GM13977 (cell line): ENCODE measurements at places on chromosomes 13 and 19.

DNA sequence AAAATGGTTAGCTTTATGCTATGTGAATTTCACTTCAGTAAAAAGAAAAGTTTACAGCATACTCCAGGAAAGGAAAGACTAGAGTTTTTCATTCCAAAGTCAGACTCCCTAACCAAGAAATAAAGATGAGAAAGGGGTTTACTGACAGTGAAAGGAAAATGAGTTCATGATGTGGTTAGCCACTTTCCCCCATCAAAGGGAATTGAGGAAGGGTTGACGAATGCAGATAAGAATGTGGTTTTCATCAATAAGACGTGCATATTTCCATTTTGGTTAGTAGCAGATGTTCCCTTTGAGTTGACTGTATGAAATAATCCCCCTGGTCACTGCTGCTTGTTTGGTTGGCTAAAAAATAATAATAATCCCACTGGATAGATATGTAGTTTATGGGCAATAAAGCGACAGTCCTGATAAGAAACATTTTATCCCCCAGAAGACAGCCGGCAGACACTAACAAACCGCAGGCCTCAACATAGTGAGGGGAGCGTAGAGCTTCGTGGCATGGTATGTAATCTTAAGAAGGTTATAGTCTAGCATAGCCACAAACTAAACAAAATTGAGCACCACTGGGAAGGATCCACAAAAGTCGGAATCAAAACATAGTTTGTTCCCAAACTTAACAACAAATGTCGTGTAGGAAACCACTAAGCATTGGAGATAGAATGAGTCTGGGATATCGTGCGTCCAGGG, 114.8 kb downstream of the COL4A2 start:
- peak; percentile 28 for DNase-seq

- DNase-seq, result no peak
Measured at GRCh38 chr13:45575146-45575829, 40.3 kb downstream of the ERICH6B start.

DNA sequence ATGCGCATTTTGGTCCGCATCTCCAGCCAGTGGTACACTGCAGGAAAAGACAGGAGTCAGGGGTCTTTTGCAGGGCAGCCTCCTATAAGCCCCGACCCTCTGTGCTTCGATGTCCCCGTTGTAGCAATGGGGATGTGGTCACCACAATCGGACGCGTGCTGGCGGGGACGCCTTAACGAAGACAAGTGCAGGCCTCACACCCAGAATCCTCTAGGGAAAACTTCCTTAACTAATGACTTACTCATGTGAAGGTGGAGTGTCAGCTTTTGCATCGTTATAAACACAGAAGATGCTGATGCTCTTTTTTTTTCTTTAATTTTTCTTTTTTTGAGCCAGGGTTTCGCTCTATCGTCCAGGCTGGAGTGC, 22.1 kb downstream of the VASP start:
- DNase-seq, result no peak

- DNase-seq, result peak; percentile 89
Measured at GRCh38 chr19:41351339-41352245, 2.1 kb downstream of the TGFB1 start.

DNA sequence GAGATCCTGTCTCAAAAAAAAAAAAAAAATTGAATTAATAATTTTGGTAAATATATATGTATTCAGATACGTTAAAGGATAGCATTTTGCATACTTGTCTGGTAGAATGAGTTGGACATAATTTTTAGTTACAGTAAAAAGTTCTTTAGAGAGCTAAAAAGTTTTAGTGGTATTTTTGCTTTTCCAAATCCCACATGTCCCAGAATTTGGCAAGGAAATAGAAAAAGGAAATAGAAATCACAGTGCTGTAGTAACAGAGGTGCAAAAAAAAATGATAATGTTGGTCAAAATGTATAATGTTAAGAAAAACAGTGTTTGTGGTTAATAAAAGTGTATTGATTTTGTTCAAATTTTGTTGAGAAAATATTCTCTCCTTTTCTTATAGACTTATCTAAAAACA, 96.8 kb downstream of the LRCH1 start:
- no peak for DNase-seq

- no peak for DNase-seq
Measured at GRCh38 chr19:33194532-33194885, 379 bp downstream of the LRP3 start.

DNA sequence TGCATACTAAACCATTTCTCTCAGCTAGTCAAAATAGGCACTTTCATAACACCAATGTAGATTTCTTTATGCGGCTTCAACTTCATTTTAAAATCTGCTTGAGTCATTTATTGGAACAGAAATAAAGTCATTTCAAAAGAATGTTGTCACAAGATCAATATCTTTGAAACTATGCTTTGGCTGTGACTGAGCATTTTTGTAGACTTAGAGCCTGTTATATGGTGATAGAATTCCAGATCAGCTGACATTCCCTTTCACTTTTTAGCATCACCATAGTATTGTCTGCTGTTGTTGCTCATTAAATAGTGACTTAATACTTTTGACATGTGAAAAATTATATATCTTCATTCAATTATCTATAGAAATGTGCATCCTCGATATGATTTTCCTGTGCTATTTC, 279.2 kb upstream of the PRR20A start:
- no peak for DNase-seq

DNA sequence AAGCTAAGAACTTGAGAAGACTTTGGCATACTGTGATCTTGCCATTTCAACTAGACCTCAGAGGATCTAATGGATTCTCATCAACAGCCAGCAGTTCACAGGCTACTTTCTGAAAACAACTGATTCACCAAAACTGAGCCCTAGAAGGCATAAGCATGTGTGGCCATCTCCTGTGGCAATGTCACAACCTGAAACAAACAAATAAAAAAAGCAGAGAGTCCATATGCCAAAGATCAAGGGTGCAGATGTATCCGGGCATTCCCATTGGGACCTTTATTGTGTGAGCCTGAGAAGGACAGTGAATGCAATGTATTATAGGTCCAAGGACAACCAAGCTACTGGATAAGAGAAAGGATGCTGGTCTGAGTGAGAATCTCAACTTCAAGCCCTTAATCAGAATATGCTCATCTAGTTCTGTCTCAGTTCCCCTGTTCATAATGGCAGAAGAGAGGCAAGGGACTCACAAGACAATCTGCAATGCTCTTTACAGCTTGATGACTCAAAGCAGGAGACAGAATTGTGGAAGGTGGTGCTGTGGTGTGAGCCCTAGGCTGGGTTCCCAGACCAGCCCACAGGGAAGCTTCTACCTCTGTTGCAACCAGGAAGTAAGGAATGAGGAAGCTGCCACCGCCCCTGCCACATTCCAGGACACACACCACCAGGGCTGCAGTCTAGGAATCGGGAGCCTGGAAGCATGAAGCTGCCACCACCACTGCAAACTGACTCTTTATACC, 133.7 kb downstream of the RAP2A start:
- DNase-seq, result peak; percentile 23

DNA sequence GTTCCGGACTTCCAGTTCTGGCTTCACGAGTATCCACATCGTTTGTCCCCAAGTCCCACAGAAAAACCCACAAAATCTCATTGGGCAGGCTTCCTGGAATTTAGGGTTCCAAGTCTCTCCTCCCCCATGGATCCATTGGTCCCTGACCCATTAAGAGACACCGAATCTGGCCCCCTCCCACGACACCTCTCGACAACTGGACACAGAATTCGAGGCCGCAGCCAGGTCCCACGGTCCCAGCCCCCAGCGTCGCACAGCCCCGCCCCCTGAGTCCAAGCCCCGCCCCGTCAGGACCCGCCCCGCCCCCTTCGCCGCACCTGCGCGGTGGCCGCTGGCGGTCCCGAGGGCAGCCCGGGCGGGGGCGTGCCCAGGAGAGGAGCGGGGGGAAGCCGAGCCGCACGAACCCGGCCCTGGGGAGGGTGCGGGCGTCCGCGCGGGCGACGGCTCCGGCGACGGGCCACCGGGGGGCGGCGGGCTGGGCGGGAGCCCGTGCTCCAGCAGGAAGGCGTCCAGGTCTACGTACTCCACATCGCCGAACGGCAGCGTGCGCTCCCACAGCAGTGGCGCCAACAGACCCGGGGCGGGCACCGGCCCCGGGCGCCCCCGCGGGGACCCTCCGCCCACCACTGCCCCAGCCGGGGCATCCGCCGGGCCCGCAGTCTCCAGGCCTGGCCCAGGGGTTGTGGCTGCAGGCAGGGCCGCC, 1.8 kb downstream of the DBP start:
- peak; percentile 93 for DNase-seq
